ENCODE measurements at places on chromosomes 2 and 18.

DNA sequence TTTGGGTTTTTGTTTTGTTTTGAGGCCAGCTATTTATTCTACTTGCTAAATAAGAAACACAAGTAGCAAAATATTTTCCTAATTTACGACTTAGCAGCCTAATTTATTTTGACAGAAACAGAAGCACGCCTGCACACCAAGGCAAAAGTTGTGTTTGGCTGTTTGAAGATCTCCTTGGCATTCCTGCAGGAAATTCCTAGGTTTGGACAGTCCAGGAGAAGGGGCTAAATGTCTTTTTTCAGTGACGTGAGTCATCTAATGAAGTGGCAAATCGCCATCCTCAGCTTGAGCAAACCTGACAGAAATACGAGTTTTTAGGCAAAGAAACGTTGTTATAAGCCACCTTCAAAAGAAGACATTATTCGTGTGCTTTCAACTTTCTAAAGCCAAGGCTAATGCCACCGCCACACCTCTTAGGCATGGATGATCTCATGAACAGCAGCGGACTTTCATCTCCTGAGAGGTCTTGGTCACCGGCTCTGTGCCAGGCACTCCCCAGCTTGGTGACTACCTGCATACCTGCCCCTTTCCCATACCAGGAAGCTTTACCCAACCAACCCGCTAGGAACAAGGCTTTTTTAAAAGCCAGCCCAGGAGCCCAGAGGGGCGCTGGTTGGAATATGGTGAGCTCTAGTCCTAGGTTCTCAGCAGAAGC is 30.9 kb downstream of the STK39 start:
- no peak for DNase-seq

- DNase-seq: no peak
Observed at GRCh38 chr2:42871372-42871771, 79.0 kb upstream of the HAAO start.

GRCh38 chr18:25237571-25238267 is 114.2 kb downstream of the ZNF521 start:
- no peak for DNase-seq

GRCh38 chr2:54403512-54404238 is 52.5 kb upstream of the SPTBN1 start:
- DNase-seq: no peak

- no peak for DNase-seq
Observed at GRCh38 chr2:226399006-226399405, 400.6 kb downstream of the IRS1 start.

DNA sequence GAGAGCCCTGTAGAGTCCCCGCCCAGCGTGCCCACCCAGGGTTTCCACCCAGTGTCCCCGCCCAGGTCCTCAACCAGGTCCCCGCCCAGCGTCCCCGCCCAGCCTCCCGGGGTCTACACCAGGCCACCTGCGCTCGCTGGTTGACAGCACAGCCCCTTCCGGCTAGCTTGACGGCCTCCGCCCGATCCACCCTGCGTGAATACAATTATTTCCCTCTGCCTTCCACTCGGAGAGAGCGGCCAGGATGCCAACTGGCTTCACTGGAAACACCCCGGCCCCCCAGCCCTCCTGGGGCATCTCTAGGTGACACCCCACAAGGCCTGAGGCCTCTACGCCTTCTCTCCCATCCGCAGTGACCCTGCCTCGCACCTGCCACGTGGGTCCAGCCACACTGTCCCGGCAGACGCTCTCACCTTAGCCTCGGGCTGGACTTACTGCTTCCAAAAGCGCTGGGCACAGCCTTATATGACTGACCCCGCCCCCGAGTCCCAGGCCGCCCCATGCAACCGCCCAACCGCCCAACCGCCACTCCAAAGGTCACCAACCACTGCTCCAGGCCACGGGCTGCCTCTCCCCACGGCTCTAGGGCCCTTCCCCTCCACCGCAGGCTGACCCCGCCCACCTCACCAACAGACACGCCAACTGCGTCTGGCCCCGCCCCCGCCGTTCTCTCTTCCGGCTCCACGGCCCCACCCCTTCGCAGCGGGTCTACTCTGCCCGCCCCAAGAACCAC is 188.1 kb downstream of the LAMA1 start:
- DNase-seq: no peak

DNA sequence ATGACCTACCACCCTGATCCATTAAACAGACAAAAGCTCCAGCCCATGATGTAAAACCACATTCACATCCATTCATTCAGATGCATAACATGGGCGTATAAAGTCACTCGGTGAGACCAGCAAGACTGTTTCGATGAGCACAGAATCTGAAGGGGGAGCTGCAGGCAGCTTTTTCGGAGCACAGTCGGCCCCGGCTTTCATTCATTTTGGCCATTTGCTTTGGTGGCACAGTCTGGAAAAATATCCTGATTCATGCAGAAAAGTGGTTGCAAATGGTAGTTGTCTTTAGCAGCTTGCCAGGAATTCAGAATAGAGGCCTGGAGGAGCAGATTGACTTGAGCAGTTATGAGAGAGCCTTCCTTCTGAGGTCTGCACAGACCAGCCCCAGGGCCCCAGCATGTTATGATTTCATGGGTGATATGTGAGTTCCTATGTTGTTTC is 11.2 kb downstream of the ARID5A start:
- no peak for DNase-seq

DNA sequence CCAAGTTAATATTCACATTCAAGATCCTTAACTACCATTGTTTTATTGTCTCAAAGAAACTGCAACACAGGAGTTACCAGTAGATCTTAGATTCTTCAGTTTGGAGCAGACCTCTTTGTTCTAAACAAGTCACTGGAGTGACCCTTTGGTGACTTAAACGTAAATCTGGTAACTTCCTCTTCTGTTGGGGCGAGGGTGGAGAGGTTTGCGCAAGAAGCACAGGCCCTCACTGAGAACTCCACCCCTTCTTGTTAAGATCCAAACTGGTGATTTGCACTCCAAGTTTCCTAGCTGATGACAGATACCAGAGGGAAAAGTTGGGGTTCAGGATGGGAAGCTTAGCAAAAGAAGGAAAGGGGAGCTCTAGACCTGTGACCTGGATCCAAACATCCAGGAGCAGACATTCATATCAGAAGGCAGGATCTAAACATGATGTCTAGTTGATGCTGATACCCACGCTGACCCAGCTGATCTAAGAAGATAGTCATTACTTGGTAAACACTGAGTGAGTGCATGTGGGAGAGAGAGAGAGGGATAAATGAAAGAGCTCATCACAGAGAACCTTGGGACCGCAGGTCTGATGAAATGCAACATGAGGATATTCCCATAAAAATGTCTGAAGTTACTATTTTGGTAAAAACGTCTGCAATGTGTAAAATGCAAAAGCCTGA is 256.0 kb downstream of the CDH20 start:
- DNase-seq: no peak

- DNase-seq: no peak
Observed at GRCh38 chr2:220601674-220602073, 970.4 kb downstream of the EPHA4 start.

- DNase-seq: no peak
Observed at GRCh38 chr2:144858211-144858610, 338.3 kb upstream of the ZEB2 start.

DNA sequence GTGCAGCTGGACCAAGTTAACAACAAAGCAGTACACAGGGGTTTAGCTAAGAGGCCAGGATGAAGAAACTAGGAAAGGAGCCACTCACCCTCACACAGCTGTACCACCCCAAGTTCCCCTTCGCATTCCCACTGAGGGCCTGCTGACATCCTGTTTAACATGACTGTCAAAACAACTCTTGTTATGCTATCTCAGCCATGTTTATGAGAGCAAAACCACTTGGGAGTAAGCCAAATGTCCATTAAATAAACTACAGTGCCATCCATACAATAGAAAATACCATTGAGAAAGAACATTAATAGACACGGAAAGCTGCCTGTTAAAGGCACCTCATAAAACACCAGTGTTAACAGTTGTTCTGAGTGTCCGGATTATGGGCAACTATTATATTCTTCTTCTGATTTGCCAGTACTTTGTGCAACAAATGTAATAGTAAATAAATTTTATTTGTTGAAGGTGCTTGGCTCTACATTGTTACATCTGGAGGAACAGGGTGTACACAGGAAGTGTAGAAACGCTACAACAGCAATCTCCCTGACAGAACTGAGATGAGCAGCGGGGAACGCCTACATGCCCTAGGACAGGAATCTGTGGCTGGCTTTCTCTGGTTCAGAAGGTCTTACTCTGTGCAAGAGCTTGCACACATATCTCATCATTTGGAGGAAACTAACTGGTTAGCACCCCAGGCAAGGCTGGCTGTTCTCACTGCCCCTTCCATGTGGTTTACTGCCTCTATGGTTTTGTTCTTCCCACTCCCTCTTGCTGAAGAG is 85.6 kb downstream of the EHD3 start:
- DNase-seq: no peak

DNA sequence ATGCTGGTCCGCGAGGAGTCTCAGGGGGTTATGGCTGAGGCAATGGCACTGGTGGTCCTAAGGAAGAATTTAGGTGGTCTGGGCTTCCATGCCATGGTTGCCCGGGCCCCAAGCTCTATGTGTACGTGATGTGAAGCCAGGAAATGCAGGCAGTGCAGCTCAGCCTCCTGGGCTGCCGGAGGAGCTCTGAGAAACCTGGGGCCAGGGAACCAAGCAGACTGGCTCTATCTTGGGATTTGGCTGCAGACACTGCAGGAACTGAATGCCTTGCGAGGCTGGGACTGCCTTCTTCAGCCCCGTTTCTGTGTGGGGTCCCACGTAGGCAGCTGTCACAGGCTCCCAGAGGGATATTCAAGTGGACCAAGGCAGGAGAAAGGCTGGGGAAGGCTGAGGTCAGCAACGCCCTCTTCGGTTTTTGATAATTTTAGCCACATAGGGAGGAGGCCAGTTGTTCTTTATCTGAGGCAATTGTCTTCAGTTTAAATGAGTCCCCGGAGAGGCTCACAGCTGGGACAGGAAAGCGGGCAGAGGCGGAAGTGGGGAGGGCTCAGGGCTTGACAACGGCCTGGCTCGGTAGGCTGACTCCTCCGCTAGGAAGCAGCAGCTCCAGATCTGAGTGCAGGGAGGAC is 77.7 kb downstream of the RHOB start:
- peak; percentile 44 for DNase-seq

GRCh38 chr2:210481601-210482175 is 5.1 kb upstream of the LANCL1 start:
- DNase-seq: no peak
